ENCODE measurements at places on chromosomes 16 and 17.

DNA sequence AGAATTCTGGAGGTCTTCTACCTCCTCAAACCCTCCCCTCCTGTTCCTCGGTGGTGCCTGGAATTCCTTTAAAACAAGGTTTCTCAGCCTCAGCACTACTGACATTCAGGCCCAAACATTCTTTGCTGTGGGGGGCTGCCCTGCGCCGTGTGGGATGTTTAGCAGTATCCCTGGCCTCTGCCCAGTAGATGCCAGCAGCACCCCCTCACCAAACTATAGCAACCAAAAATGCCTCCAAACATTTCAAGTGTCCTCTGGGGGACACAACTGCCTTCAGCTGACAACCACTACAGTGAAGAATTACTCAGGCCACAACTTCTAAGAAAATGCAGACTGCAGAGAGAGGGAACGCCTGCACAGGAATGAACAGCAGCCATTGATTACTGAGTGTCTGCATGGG is 28.4 kb downstream of the TEKT5 start:
- no peak for DNase-seq

DNA sequence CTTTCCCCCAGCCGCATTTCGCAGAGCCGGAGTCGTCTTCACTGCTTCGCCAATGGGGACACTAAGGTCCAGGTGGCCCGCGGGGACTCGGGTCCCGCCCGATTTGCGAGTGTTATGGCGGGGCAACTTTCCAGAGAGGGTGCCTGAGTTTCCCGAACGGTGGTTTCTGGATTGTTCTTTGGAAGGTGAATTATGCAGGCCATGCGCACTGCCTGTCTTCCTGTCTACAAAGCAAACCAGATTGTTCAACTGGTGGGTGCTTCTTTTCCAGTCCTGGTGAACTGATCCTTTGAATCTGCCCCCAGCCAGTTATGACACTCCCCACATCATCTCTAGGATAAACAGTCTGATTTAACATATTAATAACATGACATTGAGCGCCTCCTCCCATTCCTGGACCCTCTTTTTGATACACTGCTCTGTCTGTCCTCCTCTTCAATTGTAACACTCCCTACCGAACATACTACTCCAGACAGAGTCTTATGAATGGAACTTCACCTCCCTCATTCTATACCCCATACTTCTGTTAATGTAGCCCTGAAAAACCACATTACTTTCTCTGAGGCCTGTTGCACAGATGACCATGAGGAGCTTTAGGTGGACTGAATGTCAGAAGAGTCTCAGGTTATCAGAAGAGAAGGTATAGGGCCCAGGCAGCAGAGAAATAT is 159.0 kb downstream of the RAB11FIP4 start:
- no peak for DNase-seq

GRCh38 chr17:75454193-75454592 is 2.2 kb upstream of the TMEM94 start:
- DNase-seq, result no peak

GRCh38 chr17:68640242-68640989 is 39.2 kb upstream of the FAM20A start:
- peak; percentile 36 for DNase-seq

DNA sequence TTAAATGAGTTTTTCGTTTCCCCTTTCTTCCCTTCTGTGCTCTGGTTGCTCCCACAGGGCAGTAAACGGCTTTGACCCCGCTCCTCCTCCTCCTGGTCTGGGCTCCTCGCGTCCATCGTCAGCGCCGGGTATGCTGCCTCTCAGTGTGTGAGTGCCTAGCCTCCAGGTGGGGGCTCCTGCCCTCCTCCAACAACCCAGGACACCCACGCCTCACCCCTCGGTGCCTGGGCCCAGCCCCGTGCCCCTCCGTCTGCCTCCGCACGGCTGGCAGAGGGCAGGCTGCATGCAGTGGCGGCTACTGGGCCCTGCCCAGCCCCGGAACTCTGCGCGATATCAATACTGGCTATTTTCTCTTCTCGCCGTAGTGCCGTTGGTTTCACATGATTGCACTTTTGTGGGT is 31.2 kb downstream of the NDEL1 start:
- DNase-seq, result no peak

- DNase-seq, result no peak
Observed at GRCh38 chr17:64084086-64084939, 45.6 kb downstream of the ERN1 start.

DNA sequence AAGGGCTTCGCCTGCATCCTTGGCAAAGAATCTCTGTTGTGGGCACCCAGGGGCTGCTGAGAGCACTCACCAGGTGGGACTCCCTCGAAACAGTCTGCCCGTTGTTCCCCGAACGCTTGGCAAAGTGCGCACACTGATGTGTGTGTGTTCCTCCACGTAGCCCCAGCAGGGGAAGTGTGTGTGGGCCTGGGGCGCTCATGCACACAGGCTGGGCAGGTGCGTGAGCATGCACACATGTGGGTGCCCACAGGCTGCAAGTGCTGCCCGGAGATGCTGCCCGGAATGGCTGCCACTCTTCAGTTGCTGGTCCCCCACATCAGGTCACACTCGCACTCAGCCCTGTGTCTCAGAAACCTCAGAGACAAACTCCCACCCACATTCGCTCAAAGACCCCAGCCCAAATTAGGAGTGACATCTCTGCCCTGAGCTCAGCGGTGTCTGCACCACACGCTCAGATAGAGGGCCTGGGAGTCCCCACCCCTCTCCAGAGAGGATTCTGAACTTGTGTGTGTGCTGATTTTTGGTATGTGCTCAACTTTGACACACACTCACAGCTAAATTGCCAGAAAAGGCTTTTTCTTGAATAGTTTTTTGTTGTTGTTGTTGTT is 119.4 kb downstream of the MGAT5B start:
- no peak for DNase-seq

DNA sequence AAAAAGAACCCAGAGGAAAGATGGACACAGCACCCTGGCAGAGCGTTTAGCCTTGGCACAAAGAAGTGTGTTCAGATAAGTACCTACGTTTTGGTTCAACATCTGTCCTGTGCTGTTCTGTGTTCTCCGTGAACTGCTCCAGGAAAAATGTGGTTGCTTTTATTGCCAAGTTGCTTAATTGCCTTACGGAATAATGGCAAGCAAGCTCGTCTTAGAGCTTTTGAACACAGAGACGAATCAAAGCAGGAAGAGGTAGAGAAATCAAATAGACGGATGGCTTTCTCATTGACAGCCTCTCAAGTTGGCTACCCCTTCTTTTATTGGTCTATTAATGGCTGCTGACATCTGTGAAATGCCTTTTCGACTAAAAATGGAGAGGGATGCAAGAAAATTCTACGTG is 911.1 kb upstream of the EEF2KMT start:
- no peak for DNase-seq

DNA sequence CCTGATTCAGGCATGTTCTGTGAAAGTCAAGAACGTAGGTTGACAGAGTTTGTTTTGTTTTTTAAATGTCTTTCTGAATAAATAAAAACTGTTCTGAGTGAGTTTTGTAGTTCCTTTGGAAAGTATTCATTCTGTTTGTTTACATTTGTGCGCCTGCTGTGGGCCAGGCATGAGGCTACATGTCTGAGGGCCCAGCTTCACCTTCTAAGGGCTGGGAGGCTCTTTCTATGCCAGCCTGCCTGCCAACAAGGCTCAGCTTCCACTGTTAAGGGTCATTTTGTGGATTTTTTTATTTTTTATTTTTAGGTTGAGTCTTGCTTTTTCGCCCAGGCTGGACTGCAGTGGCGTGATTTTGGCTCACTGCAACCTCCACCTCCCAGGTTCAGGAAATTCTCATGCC is 6.1 kb downstream of the WWOX start:
- no peak for DNase-seq

- DNase-seq, result no peak
Observed at GRCh38 chr16:78535098-78535497, 435.6 kb downstream of the WWOX start.

DNA sequence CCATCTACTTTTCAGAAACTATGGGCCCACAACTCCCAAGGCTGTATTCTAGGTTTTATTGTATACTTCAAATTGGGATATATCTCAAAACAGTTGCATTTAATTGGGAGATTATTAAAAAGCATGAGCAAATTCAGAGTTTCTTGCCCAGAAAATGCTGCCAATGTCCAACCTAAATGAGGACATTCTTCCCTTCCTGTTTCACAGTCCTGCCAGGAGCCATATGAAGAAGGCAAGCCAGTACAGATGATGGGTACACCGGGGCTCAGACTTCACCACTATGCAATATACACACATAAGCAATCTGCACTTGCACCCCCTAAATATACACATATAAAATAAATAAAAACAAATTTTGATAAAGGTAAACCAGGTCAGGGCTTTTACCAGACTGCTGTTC is 34.0 kb upstream of the CBLN1 start:
- DNase-seq, result no peak

DNA sequence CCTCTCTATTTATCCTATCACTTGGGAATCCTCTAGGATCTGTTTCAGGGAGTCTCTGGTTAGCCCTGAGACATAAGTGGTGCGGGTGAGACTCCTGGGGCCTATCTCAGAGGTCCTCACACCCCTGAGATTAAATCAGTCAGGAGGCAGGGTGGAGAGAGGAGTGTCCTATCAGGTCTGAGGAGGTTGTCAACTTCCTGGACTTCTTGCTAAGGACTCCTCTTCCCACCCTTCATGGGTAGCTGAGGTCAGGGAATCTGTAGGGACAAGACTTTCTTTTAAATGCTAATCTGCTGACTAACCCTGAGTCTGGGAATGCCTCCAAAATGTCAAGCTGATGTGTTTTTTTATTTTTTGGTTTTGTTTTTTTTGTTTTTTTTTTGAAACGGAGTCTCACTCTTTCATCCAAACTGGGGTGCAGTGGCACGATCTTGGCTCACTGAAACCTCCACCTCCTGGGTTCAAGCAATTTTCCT is 6.6 kb upstream of the ARMC5 start:
- DNase-seq, result no peak

DNA sequence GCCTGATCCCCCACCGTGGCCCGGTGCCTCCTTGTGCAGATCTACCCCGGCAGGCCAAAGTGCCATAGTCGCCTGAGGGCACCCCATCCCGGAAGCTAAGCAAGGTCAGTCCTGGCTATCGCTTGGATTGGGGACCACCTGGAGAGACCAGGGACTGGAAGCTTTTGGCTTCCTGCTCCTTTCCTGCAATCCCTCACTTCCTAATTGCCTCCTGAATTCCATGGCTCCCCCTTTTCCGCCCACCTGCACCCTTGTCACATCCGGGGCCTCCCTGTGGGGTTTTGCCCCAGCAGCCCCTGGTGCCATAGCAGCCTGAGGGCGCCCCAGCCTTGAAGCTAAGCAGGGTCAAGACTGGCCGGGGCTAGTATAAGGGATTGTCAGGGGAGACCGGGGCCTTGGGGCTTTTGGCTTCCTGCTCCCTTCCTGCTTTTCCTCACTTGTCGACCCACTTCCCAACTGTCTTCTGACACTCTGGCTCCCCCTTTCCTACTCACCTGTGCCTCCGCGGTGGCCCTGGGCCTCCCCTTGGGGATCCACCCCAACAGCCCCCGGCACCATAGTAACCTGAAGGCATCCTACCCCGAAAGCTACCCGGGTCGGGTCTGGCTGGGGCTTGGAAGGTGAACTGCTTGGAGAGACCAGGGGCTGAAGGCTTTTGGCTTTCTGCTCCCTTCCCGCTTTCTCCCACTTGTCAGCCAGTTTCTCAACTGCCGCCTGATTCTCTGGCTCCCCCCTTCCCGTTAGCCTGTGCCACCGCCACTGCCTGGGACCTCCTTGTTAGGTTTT is 2293.6 kb downstream of the TP53TG3F start:
- no peak for DNase-seq

GRCh38 chr17:2028234-2028614 is 1.7 kb upstream of the DPH1 start:
- no peak for DNase-seq

GRCh38 chr16:70480127-70481105 is 26.0 kb downstream of the FCSK start:
- DNase-seq, result no peak

GRCh38 chr16:89450537-89450936 is 39.8 kb downstream of the ANKRD11 start:
- no peak for DNase-seq

GRCh38 chr16:19588661-19589060 is 33.2 kb downstream of the VPS35L start:
- no peak for DNase-seq

DNA sequence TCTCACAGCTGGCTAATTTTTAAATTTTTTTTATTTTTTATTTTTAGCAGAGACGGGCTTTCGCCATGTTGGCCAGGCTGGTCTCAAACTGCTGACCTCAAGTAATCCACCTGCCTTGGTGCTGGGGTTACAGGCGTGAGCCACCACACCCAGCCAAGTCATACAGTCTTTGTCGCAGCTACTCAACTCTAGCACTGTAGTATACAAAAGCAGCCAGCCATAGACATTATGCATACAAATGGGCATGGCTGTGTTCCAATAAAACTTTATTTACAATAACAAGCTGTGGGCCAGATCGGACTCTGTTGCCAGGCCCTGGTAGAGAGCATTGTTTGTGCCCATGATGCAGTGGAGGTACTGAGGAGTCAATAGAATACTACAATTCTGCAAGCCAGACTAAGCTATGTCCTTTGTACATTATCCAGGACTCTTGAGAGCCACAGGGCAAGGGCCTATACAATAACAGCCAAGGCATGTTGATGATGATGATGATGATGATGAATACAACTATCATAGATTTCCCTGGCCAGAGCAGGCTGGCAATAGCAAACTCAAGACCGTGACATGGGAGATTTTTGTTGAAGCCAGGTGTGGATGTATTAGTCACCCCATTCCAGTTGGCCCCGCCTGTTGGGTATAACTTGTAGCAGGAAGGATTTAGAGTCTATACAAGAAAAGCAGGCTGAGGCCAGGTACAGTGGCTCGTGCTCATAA is 101.8 kb downstream of the MYH11 start:
- DNase-seq, result no peak

DNA sequence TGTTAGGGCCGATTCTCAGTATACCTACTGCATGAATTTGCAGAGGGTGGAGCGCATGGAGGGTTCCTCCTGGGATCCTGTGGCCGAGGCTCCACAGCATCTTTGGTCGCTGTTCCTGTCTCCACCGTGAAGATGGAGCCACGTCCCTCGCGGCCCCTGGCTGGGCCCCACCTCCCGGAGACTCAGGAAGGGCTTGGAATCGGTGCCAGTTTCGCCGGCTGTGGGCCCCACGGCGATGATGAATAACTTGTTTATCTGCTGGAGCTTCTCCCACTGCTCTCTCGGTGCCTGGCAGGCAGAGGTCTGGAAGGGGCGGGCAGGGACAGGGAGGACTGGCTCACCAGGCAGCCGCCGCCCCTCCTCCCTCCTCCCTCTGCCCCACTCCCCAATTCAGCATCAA is 8.1 kb downstream of the SLC5A11 start:
- DNase-seq, result no peak
